ENCODE measurements at places on chromosomes 16 and 17. TPM values are rescaled to one million over a fixed set of nuclear protein-coding genes. Genes with fewer than 3 reads are reported as not detected.

GRCh38 chr17:48499735-48500434, 30.9 kb downstream of the HOXB1 start:
- no peak for DNase-seq

Gene SLFN12
- total RNA-seq: 4.1 TPM

DNA sequence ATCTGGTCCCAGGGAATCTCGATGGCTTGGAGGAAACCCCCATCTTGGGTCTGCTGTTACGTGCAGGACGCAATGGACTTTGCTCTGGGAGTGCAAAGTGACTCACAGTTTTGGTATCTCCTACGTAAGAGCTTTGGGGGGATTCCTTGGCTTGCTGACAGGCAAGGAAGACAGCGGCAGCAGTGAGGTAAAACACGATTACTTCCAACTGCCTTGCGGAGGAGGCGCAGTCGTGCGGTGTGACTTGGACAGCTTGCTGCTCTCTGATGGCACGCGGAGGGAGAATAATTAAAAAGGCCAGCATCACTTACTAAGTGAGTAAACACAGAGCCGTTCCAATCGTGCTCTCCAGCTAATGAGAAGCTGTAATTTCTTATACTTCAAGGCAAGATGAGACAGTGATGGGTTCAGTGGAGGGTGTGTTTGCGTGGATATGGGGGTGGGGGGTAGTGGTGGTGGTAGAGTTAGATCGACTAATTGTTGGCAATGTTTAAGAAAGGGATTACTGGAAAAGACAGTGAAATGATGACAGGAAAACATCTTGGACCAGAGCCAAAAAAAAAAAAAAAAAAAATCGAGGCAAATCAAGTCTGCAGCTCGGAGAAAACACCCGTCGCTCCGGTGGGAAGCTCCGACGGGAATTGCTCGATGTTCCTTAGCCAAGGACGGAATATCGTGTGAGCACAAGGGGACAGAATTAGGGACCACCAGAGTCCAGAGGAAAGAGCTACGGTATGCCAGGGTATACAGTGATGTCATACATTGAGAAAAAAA, 184.8 kb upstream of the ZFHX3 start:
- DNase-seq: peak; percentile 13

GRCh38 chr16:1375741-1376410, 24.1 kb downstream of the GNPTG start:
- no peak for DNase-seq

Gene ZNF594
- total RNA-seq: 7.5 TPM

DNA sequence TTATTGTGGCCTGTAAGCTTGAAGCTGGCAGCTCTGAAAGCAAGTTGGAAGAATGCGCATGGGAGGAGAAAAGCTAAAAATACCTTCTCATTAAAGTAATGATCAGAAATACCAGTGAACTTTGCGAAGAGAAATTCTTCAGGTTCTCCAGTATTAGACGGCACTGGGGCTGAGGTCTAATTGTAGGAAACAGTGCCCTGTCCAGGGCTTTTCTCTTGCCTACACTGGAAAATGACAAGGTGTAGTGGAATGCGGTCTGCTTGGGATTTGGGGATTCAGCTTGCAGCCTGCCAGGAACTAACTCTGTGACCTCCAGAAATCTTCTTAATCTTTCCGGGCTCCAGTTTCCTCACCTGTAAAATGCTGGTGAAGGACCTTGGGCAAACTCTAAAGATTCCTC, 53.3 kb upstream of the KCNJ16 start:
- no peak for DNase-seq

DNA sequence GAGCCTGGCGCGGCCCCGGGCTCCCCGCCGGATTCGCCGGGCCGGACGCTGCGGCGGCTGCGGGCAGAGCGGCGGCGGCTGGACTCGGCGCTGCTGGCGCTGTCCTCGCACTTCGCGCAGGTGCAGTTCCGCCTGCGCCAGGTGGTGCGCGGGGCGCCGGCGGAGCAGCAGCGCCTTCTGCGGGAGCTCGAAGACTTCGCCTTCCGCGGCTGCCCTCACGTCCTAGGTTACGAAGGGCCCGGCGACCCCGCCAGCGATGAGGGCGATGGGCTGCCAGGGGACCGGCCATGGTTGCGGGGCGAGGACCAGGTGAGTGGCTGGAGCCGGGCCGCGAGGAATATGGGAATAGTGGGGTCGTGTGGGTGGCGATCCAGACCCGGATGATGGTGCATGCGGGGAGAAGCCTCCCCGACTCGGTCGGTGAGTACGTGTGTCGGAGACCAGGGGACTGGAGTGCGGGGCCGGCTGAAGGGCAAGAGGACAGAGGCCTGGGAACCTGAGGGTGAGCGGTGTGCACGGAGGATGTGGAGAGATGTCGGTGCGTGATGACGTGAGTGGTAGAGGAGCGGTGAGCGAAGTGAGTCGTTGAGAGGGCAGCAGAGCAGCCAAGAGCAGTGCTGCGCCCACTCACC, 517 bp downstream of the RUNDC1 start:
- DNase-seq: peak; percentile 57

- DNase-seq: no peak
Observed at GRCh38 chr17:21425736-21426135, 49.6 kb downstream of the KCNJ12 start.
